BJ (cell line): ENCODE measurements at places on chromosomes 4 and X. TPM values are rescaled to one million over a fixed set of nuclear protein-coding genes. Genes with fewer than 3 reads are reported as not detected.

Gene MAGEA12
- not detected in 2 replicates for polyA plus RNA-seq

GRCh38 chr4:137531986-137532868 is at the start of gene PCDH18:
PCDH18 (minus strand) TSS chr4:137532494; CDS start chr4:137532088, 406 bp downstream.
- DNase-seq, result peak; percentile 87

DNA sequence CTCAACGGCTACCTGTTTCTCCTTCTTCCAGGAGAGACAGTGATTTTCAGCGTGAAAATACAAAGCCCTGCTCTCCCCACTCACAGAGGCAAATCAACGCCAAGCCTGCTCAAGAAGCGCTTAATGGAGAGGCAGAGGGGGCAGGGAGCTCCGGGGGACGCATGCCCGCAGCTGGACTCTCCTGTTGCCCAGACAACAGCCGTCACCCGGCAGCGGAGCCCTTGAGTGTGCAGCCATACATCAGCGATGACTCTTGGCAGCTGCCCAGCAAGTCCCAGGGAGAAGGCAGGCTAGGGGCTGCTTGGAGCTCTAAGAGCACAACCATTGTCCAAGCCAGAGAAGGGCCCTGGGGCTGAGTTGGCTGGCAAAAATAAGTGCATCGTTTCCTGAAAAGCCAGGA is 71.0 kb upstream of the AFAP1 start:
- DNase-seq, result no peak

DNA sequence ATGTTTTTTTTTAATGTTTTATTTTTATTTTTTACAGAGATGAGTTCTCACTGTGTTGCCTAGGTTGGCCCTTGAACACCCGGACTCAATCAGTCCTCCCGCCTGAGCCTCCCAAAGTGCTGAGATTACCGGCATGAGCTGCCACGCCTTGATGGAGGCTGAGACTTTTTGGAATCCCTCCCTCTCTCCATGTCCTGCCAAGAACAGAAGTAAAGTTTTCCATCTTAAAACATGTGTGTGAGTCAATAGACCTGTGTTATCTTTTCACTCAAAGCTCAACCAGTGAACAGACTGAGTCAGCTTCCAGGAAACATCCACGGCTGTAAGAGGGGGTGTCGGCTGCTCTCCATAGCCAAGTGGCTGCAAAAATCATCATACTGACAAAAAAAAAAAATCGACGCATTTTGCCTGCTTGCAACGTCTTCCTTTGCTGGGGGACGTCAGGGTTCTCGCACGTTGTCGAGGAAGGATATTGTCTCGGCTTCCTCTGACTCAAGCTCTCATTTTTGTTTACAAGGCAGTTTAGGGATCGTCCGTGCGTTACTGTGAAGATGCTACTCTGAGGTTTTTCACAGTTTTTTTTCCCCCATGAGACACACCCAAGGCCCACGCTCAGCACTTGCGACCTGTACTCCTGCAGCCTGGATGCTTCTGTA is 10.0 kb upstream of the ASMTL start:
- no peak for DNase-seq

- no peak for DNase-seq
Observed at GRCh38 chr4:152581536-152582160, 45.8 kb upstream of the FBXW7 start.

DNA sequence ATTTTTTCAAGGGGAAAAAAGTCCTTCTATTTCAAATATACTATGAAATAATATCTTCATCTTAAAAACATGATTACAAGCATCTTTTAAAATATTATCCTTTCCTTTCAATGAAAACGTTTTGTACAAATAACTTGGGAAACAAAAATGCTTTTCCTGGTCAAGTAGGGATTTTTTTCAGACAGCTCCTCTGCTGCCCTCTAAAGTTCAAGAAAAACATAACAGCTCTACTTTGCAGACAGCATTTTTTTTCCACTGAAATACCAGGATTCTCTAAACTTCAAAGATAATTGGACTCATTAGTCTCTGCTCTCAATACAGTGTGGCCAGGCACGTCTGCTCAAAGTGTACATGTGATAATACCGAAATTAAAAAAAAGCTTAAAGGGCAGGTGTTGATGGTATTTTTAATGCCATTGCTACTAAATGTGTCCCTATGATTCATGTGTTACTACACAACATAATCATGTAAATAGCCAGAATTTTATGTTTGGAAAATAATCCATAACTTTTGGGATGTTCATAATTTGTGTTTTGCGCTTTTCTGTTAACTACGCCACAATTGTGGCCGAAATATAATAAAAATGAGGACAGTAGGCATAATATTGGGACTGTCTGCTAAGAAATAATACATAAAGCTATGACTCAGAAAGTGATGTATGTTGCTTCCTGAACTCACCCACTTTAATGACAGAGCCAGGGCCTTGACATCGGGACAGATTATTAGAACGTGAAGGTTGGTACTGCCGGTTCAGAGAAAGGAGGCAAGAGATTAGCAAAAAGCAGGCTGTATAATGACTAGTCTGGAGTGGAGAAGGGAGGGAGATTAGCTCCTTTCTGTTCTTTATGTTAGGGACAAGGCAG is 478.9 kb downstream of the KCNIP4 start:
- DNase-seq, result no peak

DNA sequence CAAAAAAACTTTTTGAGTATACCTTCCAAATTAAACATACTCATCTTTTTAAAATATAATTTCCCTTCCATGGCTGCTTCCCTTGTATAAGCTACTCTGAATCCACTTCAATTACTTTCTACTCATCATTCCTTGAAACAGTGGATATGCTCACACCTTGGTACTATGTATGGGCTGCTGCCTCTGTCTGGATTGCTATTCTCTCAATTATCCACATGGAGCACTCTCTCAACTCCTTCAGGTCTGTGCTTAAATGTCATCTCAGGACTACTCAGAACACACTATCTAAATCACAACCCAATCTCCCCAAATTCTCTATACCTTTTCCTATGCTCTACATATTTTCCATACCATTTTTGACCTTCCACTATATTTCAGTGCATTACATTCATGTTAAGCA is 898.9 kb upstream of the EPHA5 start:
- no peak for DNase-seq

- DNase-seq, result no peak
Observed at GRCh38 chr4:181810711-181811110, 432.5 kb upstream of the TENM3 start.

GRCh38 chr4:76960014-76960413 is 10.5 kb downstream of the SEPTIN11 start:
- DNase-seq, result no peak

Gene FAM47C
- not detected in 2 replicates for polyA plus RNA-seq

DNA sequence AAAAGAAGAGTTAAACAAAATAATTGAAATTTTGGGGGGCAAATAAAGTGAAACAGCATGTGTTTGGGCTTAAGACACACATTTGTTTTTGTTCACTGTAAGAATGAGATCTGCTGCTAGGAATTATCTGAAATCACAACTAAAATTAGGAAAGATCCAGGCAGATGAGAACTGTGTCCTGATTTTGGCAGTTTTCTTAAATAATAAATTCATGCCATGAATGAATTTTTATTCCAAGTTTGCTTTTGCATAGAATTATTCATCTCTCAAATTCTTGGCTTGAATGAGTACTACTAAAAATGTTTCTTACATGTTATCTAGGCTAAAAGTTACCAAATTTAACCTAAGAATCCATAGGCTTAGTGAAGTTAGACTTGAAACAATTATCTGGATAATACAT is 321.7 kb downstream of the ANK2 start:
- no peak for DNase-seq

Gene ADGRG4
- polyA plus RNA-seq, result 0.01 TPM in 2 replicates

DNA sequence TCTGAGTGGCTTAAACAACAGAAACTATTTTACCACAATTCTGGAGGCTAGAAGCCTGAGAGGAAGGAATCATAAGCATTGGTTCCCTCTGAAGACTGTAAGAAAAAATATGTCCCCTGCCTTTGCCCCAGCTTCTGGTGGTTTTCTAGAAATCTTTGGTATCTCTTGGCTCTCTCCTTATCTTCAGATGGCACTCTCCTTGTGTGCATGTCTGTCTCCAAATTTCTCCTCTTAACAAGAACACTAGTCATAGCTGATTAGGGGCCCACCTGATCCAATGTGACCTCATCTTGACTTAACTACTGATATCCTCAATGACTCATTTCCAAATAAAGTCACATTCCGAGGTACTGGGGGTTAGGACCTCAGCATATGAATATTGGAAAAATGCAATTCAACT is 635.0 kb upstream of the NR3C2 start:
- DNase-seq, result no peak

Gene PGAM4
- polyA plus RNA-seq, result 0.48 and 0.53 TPM in 2 replicates

Gene SAT1
- polyA plus RNA-seq, result 46.1 and 76.0 TPM in 2 replicates

Gene EDNRA
- polyA plus RNA-seq, result 7.6 and 12.0 TPM in 2 replicates

Gene STOX2
- 0.04 and 0.27 TPM in 2 replicates for polyA plus RNA-seq

Gene ATP8A1
- 0.02 and 0.37 TPM in 2 replicates for polyA plus RNA-seq

Gene HOPX
- not detected in 2 replicates for polyA plus RNA-seq

DNA sequence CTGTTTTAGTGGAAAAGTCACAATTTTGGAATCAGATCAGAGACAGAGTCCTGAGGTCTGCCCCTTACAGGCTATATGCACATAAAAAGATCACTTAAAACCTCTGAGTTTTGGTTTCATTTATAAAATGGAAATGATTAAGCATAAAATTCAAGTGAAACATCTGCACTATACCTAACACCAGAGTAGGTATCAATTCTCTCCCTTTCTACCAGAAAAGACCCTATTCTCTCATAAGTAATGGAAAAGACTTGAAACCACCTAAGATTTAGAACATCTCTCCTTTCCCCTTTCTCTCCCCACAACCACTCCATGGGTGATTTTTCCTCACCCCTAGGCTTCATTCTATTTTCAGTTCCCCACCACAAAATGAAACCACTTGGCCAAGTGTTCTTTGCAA is 907 bp downstream of the LHFPL1 start:
- DNase-seq, result no peak

Gene HAND2
- polyA plus RNA-seq, result 3.6 and 4.9 TPM in 2 replicates

- peak; percentile 32 for DNase-seq
Observed at GRCh38 chrX:119477812-119478232, 9.6 kb downstream of the SLC25A5 start.

DNA sequence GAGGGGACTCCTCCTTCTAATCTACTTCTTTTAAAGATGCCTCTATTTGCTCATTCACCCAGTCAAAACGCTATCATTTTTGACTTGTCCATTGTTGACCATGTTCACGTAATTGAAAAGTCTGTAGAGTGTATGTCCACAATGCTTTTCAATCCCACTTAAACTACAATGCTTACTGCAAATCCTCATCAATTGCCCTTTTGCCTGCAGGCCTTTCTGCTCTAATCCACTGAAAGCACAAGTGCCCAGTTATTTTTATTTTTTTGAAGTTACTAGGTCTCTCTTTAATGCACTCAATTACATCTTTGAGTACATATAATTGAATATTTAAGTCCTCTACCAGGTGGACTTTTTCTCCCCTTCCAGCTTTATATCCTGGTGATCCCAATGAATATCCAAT is 437.4 kb downstream of the PDGFC start:
- no peak for DNase-seq

Gene IL21
- polyA plus RNA-seq, result not detected in 2 replicates

Gene LRCH2
- polyA plus RNA-seq, result 1.5 and 4.1 TPM in 2 replicates

- DNase-seq, result no peak
Observed at GRCh38 chr4:6364146-6364545, 94.5 kb downstream of the WFS1 start.

DNA sequence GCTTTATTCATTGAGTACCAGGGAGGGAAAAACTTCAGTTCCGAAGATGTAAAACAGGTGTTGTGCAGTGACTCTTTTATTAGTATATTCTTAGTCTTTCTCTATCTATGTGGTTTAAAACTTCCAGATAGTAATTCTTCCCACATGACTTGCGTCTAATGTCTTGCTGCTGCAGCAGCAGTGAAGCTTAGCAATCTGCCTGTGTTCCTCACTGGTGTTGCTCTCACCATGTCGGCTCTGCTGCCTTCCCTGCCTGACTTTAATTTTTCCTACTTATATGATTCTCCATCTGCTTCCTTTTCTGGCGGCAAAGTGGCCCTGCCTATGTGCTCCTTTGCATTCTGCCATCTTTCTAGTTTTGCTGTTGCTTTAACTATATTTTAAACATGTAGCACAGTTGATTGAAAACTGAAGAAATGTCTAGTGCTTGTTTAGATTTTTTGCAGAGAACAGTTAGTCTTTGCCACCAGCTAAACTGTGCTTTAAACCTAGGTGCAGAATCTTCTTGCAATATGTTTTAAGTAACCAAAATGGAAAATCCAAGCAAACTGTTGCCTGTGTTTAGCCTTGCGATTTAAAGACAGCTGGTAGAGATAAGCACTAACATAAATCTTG is 1934.2 kb upstream of the IGFBP7 start:
- DNase-seq, result no peak

GRCh38 chr4:43316813-43317212 is 424.3 kb downstream of the GRXCR1 start:
- no peak for DNase-seq

Gene TMEM184C
- polyA plus RNA-seq, result 27.1 and 35.1 TPM in 2 replicates

GRCh38 chr4:138052806-138053632 is 189.1 kb downstream of the SLC7A11 start:
- no peak for DNase-seq

- no peak for DNase-seq
Observed at GRCh38 chrX:155695419-155695818, 82.7 kb upstream of the TMLHE start.

DNA sequence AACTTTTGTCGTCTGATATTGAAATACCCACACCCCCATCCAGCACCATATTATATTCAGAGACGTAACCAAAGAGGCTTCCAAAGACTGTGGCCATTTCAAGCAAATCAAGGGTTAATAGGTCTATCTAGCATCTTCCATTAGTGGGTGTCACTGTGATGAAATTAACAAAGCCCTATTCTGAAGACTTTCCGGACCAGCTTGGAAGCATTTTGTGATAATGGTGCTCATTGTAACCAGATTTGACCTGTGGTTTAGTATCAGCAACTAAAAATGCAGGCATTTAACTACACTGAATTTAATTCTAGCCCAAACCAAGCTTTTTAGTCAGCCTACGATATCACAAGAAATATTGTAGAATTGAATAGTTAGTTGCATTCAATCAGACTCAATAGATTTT is 309.7 kb upstream of the TENM3 start:
- no peak for DNase-seq

GRCh38 chr4:75137302-75137701 is 204.4 kb downstream of the PARM1 start:
- DNase-seq, result no peak

Gene SMPX
- polyA plus RNA-seq, result not detected in 2 replicates

Gene ATOH1
- not detected in 2 replicates for polyA plus RNA-seq

DNA sequence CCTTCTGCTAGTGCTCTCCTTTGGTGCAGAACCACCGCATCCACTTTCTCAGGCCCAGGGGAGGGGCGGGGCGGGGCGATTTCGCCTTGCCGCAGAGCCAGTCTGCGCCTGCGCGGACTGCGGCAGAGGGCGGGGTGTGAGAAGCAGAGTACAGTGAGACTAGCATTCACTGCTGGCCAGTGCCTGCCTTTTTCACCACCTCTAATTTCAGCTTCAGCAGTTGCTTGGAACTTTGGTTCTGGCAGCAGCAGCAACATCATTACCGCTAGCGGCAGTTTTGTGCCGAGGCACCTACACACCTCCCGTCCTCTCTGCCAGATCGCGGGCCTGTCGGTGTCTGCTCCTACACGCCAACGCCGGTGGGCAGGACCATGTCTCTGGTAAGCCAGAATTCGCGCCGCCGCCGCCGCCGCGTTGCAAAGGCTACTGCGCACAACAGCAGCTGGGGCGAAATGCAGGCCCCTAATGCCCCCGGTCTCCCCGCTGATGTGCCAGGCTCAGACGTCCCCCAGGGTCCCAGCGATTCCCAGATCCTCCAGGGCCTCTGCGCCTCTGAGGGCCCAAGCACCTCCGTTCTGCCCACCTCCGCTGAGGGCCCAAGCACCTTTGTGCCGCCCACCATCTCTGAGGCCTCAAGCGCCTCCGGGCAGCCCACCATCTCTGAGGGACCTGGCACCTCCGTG is at the start of gene MAGEE1:
MAGEE1 (plus strand) TSS at position 151 of the 683 bp plus-strand sequence; CDS start at position 372, 221 bp downstream.
- peak; percentile 5 for DNase-seq
